Activated naive CD4-positive, alpha-beta T cell (primary cell): ENCODE measurements at places on chromosomes 2 and 18.

DNA sequence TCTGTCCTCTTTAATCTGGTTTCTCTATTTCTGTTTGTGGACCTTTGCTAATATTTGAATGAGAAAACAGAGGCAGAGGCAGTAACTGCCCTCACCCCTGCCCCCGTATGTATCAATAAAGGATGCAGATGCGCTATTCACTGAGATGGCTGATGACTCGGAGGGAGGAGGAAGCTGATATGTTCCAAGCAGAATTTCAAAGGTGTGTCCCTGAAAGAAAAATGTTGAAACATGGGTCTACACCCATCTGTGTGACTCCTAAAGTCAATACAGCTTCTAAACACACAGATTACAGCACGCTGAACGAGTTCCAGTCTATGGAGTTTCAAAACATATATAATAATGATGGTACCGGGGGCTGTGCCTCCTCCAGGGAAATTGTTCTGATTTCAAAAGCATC, 38.8 kb downstream of the EPHA4 start:
- DNase-seq, result no peak

GRCh38 chr2:36534275-36534799, 63.6 kb downstream of the FEZ2 start:
- no peak for DNase-seq

- no peak for DNase-seq
These were observed 458.8 kb upstream of the NRXN1 start for GRCh38 chr2:51490576-51491234.

- DNase-seq, result no peak
These were observed 25.8 kb downstream of the YPEL5 start for GRCh38 chr2:30172627-30173026.

- no peak for DNase-seq
These were observed 30.2 kb downstream of the CERKL start for GRCh38 chr2:181626671-181627070.

GRCh38 chr2:12733846-12734245, 17.1 kb downstream of the TRIB2 start:
- no peak for DNase-seq

DNA sequence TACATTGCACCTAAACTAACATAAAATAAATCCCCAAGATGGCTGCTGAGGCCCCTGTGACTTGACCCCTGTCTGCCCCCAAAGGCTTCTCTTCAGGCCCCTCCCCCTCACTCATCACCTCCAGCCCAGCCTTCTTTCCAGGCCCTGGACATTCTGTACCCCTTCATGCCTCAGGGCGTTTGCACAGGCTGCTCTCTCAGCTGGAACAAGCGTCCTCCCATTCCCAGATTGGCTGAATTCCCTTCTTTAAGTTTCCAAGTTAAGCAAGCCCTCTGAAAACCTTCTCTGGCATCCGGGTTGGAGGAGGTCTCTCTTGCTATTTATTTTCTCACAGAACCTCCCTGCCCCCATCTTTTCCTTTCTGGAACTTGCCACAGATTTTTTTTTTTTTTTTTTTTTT, 165.2 kb upstream of the BCL2L11 start:
- DNase-seq, result no peak
